COLO829 (cell line): ENCODE measurements at places on chromosomes 5 and 9.
A peak's percentile ranks its signal among the peaks of the same experiment; 100 is the strongest.

DNA sequence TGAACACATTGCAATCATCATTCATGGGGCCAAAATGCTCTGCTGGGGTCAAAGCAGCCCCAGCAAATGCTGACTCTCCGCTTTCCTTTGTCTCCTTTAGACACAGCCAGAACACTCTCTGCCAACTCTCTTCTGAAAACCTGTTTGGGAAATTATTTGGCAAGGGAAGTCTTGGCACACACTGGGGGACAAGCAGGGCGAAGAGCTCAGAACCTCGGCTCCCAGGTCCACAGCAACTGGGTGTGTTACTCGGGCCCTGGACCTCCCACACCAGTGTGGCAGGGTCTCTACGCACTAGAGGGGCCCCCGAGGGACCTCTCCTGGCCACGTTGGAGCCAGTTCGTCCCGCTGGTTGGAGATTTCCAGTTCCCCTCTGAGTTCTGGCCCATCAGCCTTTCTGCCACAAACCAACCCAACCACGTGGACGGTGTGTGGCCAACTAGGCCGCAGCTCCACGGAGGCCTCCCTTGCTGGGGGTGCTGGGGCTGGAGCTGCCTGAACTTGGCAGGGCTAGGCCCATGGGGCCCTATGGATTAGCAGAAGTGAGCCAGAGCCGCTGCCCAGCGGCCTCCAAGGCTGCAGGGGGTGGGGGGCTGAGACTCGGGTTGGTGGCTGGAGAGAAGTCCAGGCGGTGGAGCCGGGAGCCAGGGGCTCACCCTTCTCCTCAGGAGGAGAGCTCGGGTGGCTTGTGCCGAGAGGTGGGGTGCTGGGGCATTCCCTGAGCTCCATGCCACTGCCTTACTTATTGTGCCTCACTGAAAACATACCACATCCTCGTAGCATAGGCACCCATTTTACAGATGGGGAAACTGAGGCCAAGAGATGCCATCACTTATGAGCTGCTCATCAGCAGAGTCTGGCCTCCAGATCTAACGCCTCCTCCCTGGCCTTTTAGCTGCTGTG lies 46.8 kb upstream of the RNU6ATAC start:
- DNase-seq, result no peak

- DNase-seq, result peak; percentile 72
Observed at GRCh38 chr5:91379914-91380490, 3.1 kb downstream of the ARRDC3 start.

DNA sequence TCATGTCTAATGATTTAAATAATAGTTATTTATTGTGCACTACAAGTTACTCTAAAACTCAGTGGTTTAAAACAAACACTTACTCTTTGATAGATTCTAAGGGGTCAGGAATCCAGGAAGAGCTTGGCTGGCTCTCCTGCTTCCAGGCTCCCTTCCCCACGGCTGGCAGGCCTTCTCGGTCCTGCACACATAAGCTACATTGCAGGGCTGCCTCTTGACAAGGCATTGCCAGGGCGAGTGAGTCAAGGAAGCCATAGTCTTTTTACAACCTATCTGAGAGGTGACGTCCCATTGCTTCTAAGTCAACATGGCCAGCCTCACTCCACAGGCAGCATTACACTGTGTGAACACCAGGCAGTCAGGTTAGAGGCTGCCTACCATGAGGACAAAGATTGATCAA lies 119.8 kb downstream of the AUH start:
- no peak for DNase-seq

DNA sequence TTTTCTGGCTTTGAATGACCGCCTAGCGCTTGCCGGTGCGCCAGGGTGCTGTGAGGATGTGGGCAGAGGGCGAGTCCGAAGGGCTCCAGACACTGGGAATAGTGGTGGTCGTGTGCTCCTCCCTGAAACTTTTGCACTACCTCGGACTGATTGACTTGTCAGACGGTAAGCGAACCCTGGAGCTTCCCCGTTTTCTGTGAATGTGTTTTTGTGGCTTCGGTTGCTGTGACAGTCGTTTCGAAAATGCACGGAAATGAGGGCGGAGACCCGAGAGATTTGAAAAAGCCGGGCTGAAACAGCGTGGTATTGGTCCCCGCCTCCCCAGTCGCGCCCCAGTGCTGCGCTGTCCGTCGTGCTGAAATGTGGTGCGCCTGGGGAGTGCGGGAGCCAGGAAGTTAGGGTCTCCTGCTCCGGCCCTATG lies 102.5 kb upstream of the GABRP start:
- peak; percentile 36 for DNase-seq

- DNase-seq, result no peak
Observed at GRCh38 chr5:135246605-135246922, 152.5 kb downstream of the MACROH2A1 start.

DNA sequence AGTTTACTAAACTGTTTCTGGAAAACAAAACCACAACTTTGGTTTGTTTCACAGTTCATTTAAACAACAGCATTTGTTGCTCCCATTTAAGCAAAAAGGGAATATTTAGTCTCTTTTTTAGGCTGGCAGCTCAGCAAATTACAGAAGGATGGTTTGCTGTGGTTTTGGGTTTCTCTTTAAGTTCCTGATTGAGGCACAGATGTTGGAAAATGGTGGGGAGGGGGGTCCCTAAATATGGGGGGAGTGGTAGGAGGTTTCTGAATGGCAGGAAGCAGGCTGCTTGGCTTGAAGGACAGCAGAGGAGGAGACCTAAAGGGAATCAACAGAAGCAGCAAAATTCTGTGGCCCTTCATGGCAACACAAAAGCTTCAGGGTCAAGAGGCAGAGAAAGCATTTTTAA lies 263.4 kb downstream of the ZSWIM6 start:
- no peak for DNase-seq

- DNase-seq, result no peak
Observed at GRCh38 chr5:90813392-90813791, 254.8 kb downstream of the ADGRV1 start.

DNA sequence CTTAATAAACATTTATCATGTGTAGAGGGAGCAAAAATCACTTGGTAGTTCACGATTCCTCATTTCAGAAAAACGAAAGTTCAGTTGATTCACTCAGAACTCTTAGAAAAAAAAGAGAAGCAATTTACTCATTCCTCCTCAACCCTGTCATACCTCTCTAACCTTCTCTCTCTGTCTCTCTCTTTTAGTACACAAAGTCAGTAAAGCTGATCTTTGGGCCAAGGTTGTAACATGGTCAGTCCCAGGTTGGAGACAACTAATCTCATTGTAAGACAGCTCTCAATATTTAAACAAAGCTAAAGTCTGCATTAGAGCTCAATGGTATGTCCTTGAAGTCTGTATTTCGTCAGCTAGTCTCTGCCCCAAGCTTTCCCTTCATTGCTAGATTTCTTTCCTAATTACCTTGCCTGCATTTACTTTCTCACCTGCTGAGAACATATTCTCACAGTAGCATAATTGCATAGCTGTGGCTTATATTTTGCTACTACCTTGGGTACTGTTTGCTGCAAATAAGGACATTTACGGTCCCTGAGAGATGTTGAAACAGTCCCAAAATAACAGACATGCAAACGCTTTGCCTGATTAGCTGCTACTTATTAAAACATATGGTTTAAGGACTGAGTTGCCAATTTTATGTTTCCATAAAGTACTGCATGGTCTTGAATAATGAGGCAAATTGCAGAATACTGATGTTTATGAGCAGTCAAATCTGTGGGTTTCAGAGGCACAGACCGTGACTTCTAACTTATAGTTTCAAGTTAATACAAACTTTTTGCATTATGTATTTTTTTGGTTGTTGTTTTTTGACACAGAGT lies 138.3 kb downstream of the GPBP1 start:
- no peak for DNase-seq

DNA sequence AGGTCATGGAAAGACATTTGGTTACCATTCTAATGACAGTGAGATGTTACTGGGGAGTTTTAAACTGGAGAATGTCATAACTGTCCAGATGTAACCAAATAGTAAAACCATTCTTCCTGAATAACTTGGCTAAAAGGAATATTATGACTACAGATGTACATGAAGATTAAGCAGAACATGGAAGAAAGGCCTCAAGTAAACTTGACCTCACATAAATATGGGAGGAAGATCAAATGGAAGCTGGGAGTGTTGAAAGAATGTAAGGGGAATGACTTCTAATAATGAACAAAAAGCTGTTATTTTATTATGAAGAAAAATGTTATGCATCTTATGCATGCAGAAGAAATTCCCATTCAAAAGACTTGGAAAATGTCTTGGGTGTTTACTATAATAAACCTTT lies 107.7 kb upstream of the CDKN2B start:
- DNase-seq, result no peak

- DNase-seq, result no peak
Observed at GRCh38 chr5:143134900-143135299, 268.6 kb downstream of the NR3C1 start.

GRCh38 chr9:72839085-72839484 lies 113.8 kb downstream of the ALDH1A1 start:
- DNase-seq, result no peak

GRCh38 chr5:32088214-32088613 lies 85.9 kb downstream of the GOLPH3 start:
- DNase-seq, result no peak

- DNase-seq, result no peak
Observed at GRCh38 chr5:1078851-1079250, 33.0 kb downstream of the SLC12A7 start.

- DNase-seq, result no peak
Observed at GRCh38 chr5:177443144-177443983, 3.2 kb upstream of the PRR7 start.

- DNase-seq, result no peak
Observed at GRCh38 chr9:18678821-18679590, 205.1 kb downstream of the ADAMTSL1 start.

- DNase-seq, result no peak
Observed at GRCh38 chr5:152084476-152084875, 159.8 kb upstream of the GLRA1 start.

- no peak for DNase-seq
Observed at GRCh38 chr5:7540736-7541485, 145.0 kb downstream of the ADCY2 start.

- no peak for DNase-seq
Observed at GRCh38 chr5:74798977-74799911, 32.2 kb downstream of the NSA2 start.

GRCh38 chr5:16076657-16077056 lies 102.9 kb downstream of the MARCHF11 start:
- DNase-seq, result no peak

GRCh38 chr5:27130587-27130986 lies 92.2 kb upstream of the CDH9 start:
- DNase-seq, result peak; percentile 29

- DNase-seq, result no peak
Observed at GRCh38 chr5:91170266-91170665, 212.9 kb downstream of the ARRDC3 start.

GRCh38 chr5:22351178-22351577 lies 502.0 kb downstream of the CDH12 start:
- no peak for DNase-seq

DNA sequence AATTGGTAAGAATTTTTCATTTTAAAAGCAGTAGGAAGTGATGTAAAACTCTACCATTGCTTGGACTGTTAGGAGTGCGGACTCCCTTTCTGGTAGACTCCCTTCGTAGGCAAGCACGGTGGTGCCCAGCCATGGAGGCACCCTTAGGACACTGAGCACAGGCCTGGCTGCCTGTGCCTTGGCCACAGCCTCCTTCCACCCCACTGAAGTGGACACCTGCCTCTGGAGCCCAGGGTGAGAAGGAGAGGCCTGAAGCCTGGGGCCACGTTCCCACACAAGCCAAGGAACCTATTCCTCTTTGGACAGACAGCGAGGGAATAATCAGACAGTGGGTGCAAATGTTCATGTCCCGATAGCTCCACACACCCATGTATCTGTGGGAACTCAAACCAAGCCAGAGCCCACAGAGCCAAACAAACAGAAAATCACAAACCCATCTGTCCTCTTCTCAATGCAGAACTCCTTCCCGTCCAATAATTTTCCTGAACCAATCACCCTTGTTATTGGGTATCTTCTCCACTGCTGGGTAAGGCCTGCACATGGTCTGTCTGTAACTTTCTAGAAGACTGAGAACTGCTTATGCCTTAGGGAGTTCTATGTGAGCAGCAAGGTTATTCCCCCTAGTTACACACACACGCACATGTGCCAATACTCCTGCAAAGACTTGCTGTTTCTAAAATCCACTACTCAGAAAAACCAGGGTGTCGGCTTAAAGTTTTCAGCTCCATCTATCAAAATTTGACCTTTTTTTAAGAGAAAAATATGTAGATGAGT lies 45.2 kb downstream of the UBE2QL1 start:
- no peak for DNase-seq

GRCh38 chr9:130635306-130635705 lies 29.1 kb upstream of the PRDM12 start:
- no peak for DNase-seq
